Camera-type eye (tissue), 1 donor: ENCODE measurements at places on chromosomes 3 and 15. TPM values are rescaled to one million over a fixed set of nuclear protein-coding genes. Genes with fewer than 3 reads are reported as not detected.

The KLHL6 gene
- 2.5 TPM for total RNA-seq

The NAA80 gene
- 5.5 TPM for total RNA-seq

The SIAH2 gene
- 23.7 TPM for total RNA-seq

The NOX5 gene
- total RNA-seq: 0.55 TPM

The ILDR1 gene
- total RNA-seq: 0.99 TPM

The CPN2 gene
- not detected for total RNA-seq

The ACOX2 gene
- total RNA-seq: 22.8 TPM

The ACAN gene
- 44.0 TPM for total RNA-seq

The GRM2 gene
- 5.4 TPM for total RNA-seq

The AADACL2 gene
- total RNA-seq: 1.3 TPM

The CRYGS gene
- 2,965 TPM for total RNA-seq
